ENCODE measurements at places on chromosomes 7 and 10. TPM values are rescaled to one million over a fixed set of nuclear protein-coding genes. Genes with fewer than 3 reads are reported as not detected.

The PDZD7 gene
- total RNA-seq: 1.2 TPM

The FRAT1 gene
- 2.4 TPM for total RNA-seq

The HDAC9 gene
- 32.2 TPM for total RNA-seq

The PGAM1 gene
- 197 TPM for total RNA-seq

The HPSE2 gene
- total RNA-seq: 2.5 TPM

The TWIST1 gene
- 120 TPM for total RNA-seq

The LRRC61 gene
- total RNA-seq: 3.4 TPM

The EN2 gene
- not detected for total RNA-seq

The IFIT1B gene
- total RNA-seq: not detected

The SLC26A4 gene
- total RNA-seq: 0.14 TPM

The MRLN gene
- not detected for total RNA-seq

- DNase-seq: no peak
- H3K4me1 ChIP-seq: peaks cover 17% of the 10 kb centered on the region
- no peak overlapping the region for H3K4me3 ChIP-seq
- H3K36me3 ChIP-seq: peaks cover under 1% of the 10 kb centered on the region
- no peak overlapping the region for H3K27ac ChIP-seq
These were observed 219.5 kb upstream of the CSTF2T start for GRCh38 chr10:51918884-51919325.

GRCh38 chr7:128192497-128193142 lies 48.5 kb upstream of the LEP start:
- no peak overlapping the region for H3K27ac ChIP-seq
- no peak for DNase-seq
- peaks cover 53% of the 10 kb centered on the region for H3K27me3 ChIP-seq
- peaks cover 3% of the 10 kb centered on the region for H3K36me3 ChIP-seq
- H3K4me3 ChIP-seq: no peak overlapping the region

DNA sequence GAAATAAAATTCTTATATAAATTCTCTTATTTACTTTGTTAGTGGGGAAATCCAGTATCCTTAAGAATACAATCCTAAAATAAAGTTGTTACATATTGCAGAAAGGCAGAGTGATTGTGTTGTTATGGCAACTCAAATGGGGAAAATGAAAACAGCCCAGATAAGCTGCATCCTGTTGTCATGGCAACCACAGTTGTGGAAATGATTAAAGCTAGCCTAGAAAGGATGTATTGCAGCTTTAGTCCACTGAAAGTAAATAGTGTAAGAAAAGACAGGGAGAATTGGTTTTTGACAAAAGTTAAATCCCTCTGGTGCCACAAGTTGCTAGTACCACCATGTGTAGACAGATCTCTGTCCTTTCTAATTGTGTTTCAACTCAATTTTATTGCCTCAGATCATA lies 43.2 kb downstream of the BTRC start:
- no peaks in the 10 kb centered on the region for H3K27me3 ChIP-seq
- no peaks in the 10 kb centered on the region for H3K36me3 ChIP-seq
- H3K4me1 ChIP-seq: peaks cover 5% of the 10 kb centered on the region
- no peak overlapping the region for H3K27ac ChIP-seq

- DNase-seq: peak; percentile 40
- H3K4me1 ChIP-seq: peaks cover 66% of the 10 kb centered on the region
- no peaks in the 10 kb centered on the region for H3K27me3 ChIP-seq
- H3K36me3 ChIP-seq: no peaks in the 10 kb centered on the region
- peak overlapping the region; percentile 56 for H3K4me3 ChIP-seq
These were observed 75.2 kb downstream of the PARD3 start for GRCh38 chr10:34739915-34740314.

DNA sequence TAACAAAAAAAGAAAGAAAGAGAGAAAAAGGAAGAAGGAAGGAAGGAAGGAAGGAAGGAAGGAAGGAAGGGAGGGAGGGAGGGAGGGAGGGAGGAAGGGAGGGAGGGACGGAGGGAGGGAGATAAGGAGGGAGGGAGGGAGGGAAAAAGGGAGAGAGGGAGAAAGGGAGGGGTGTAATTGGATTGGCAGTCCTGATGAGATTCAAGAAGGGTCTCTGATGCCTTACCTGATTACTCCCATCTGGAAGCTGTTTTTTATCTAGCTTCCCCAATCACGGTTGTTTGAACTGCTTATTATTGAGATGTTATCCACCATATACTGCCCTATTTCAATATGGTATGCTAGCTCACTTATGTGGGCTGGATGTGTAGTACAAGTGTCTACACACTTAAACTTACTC lies 27.3 kb downstream of the GNG11 start:
- H3K36me3 ChIP-seq: no peaks in the 10 kb centered on the region
- no peak for DNase-seq
- no peak overlapping the region for H3K27ac ChIP-seq
- peaks cover 6% of the 10 kb centered on the region for H3K4me1 ChIP-seq
- H3K4me3 ChIP-seq: no peak overlapping the region

DNA sequence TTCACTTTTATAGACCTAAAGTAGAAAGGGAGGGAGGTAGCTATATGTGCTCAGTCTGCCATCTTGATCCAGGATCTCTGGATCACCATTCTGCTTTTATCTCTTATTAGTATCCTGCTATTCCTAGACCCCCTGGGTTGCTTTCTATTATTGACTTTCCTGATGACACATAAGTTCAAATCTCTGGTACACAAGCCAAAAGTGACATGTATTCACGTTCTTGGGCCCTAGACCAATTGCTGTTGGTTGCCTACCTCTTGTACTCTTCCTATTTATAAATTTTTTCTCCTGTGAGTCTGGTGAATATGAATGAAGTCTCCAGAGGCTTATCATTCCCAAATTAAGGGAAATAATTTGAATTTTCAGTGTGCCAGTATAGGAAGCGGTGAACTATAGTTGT lies 56.9 kb downstream of the DNMBP start:
- H3K4me3 ChIP-seq: no peak overlapping the region
- H3K27ac ChIP-seq: no peak overlapping the region
- peaks cover 60% of the 10 kb centered on the region for H3K36me3 ChIP-seq
- no peak for DNase-seq

- peak; percentile 48 for DNase-seq
- no peak overlapping the region for H3K27ac ChIP-seq
- peaks cover 7% of the 10 kb centered on the region for H3K4me1 ChIP-seq
- no peaks in the 10 kb centered on the region for H3K36me3 ChIP-seq
- peaks cover 2% of the 10 kb centered on the region for H3K27me3 ChIP-seq
These were observed 34.1 kb downstream of the LRRC20 start for GRCh38 chr10:70348228-70348850.

DNA sequence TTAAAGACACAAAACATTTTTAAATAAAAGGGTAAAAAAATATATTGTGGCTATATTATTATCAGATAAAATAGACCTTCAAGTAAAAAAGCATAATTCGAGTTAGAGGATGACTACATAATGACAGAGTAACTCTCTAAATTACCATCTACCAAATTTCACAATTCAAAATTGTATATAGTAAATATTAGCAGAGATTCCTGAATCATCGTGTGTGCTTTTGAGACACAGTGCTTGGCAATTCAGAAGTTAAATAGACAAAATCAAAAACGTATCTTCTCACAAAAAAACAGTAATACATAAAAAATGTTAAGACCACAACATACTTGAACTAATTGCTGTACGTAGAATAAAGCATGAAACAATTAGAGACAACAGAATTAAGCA lies 110.4 kb downstream of the AHR start:
- H3K36me3 ChIP-seq: no peaks in the 10 kb centered on the region
- H3K27ac ChIP-seq: no peak overlapping the region
- peaks cover 3% of the 10 kb centered on the region for H3K4me1 ChIP-seq
- H3K27me3 ChIP-seq: no peaks in the 10 kb centered on the region

- no peaks in the 10 kb centered on the region for H3K36me3 ChIP-seq
- H3K4me1 ChIP-seq: peaks cover 4% of the 10 kb centered on the region
- no peak overlapping the region for H3K4me3 ChIP-seq
- H3K27ac ChIP-seq: no peak overlapping the region
These were observed 1080.6 kb upstream of the LRRN3 start for GRCh38 chr7:110010359-110010758.

DNA sequence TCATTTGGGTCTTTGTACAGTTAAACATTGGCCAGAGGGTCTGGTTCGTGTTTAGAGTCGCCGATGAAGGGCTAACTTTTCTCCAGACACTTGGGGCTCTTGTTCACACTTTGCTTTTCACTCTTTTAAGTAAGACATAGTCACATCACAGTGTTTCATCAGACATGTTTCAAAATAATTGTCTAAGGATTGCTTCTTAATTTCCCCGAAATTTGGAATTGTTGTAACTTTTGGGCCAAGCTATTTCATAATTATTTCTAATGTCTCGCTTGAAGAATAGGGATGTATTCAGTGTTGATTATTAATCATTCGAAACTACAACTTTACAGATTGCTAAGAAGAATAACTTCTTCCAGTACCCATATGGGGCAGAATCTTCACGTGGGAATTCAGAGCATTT lies 92.8 kb downstream of the TCF7L2 start:
- peaks cover 14% of the 10 kb centered on the region for H3K4me1 ChIP-seq
- H3K36me3 ChIP-seq: peaks cover 21% of the 10 kb centered on the region
- H3K4me3 ChIP-seq: no peak overlapping the region
- no peak for DNase-seq

DNA sequence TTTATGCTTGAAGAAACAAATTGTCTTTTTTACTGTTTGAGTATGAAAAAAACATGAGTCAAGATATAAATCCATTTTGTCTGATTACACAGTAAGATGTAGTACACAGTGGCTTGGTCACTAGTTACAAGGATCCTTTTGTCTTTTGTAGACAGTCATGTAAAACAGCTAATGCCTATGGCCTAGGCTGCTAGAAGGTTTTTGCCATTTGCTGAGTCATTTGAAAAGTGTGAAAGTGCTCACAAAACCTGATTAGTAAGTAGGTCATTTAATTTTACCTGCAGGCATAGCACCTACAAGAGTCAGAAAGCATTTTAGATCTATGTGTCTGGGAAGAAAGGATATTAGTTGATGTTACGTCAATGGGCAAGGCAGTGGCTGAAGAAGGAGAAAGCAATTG lies 819.4 kb downstream of the MAGI2 start:
- H3K36me3 ChIP-seq: no peaks in the 10 kb centered on the region
- H3K27me3 ChIP-seq: no peaks in the 10 kb centered on the region
- H3K4me1 ChIP-seq: no peaks in the 10 kb centered on the region

GRCh38 chr7:67496589-67496988 lies 500.0 kb downstream of the TYW1 start:
- peaks cover 18% of the 10 kb centered on the region for H3K27me3 ChIP-seq
- H3K36me3 ChIP-seq: peaks cover 6% of the 10 kb centered on the region
- no peak overlapping the region for H3K27ac ChIP-seq
- no peak overlapping the region for H3K4me3 ChIP-seq
- peaks cover 9% of the 10 kb centered on the region for H3K4me1 ChIP-seq
- DNase-seq: no peak

DNA sequence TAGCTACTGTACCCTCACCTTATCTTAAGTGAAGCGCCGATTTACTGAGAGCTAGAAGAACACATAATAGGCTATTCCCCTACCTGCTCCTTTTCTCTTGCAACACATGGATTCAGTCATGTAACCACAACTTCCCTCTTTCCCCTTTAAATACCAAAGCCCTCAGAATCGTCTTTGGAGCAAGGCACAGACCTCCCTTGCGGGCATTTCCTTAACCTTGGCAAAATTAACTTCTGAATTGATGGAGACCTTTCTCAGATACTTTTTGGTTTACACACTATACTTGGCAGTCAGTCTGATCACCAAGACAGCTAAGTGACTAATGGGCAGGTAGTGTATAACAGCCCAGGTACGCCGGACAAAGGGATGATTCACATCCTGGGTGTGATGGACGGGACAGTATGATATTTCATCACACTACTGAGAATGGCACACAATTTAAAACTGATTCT lies 72.7 kb upstream of the SEC61G start:
- no peaks in the 10 kb centered on the region for H3K36me3 ChIP-seq
- no peak for DNase-seq

- no peaks in the 10 kb centered on the region for H3K36me3 ChIP-seq
- DNase-seq: no peak
- H3K27ac ChIP-seq: no peak overlapping the region
These were observed 250.6 kb upstream of the PPP2R2D start for GRCh38 chr10:131650169-131650705.

DNA sequence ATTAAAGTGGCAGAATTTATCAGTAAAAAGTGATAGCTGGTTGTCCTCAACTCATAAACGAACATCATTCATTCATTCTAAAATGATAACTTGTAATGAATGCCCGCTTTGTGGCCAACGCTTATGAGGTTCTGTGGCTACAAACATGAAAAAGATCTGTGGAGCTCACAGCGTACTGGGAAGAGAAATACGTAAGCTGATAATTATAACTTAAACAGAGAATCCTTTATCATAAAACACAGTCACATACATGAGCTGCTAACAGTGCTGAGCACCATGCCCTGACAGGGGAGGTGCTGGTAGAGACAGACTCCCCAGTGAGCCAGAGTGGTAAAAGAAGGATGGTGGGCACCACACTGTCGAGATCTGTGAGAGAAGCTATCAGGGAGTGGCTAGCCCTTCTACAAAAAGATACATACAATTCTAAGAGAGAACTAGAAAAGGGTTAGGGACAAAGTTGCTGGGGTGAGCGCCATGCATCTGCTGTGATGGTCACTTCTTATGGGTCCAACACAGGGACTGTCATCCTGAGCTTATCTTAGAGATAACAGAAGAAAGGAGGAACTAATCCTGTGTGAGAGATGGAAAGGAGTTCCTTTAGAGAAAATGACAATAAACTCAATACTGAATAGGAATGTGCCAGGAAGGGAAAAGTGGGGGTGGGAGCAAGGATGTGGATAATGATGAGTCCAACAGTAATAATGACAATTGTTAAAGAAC lies 106.7 kb downstream of the USP6NL start:
- no peak overlapping the region for H3K4me3 ChIP-seq
- no peak overlapping the region for H3K27ac ChIP-seq
- H3K27me3 ChIP-seq: no peaks in the 10 kb centered on the region
- peaks cover 20% of the 10 kb centered on the region for H3K36me3 ChIP-seq
- DNase-seq: no peak
- H3K4me1 ChIP-seq: no peaks in the 10 kb centered on the region

DNA sequence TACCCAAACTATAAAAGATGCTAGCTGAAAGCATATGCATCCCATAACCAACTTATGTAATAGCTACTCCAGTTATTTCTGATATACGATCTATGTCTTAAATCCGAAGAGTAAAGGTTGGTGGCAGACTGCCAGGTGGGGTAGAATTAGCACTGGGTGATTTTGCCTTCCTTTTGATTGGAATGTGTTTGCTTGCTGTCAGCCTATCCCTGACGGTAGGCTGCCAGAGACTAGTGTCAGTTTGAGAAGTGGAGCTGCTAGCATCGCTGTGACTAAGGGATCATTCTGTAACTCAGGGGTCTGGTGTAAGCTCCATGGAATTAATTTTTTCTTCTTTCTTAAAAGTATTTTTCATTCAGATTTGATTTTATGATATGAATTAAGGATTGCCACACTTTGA lies 9.5 kb upstream of the SEM1 start:
- peaks cover 4% of the 10 kb centered on the region for H3K27me3 ChIP-seq
- no peak for DNase-seq
- no peak overlapping the region for H3K4me3 ChIP-seq
- H3K27ac ChIP-seq: no peak overlapping the region

DNA sequence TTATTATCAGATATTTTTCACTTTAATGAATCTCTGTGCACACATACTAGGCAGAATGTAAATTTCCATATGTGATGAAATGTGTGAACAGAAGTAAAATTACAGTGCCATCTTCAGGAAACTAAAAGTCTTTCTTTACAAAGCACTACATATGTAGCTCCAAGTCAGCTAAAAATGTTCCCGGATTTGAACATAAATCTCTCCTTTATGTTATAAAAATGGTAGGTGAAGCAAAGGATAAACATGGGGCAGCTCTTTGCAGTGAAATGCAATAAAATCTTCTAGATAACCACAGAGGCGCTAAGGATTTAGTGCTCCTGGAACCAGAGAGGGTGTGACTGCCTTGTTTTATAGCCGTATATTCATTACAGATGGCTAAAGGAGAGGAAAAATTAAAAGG lies 104.9 kb upstream of the C7orf33 start:
- peaks cover 18% of the 10 kb centered on the region for H3K4me1 ChIP-seq
- no peaks in the 10 kb centered on the region for H3K36me3 ChIP-seq
- H3K27ac ChIP-seq: no peak overlapping the region
- no peak overlapping the region for H3K4me3 ChIP-seq

All from mesothelial cell of epicardium (in vitro differentiated cells).